A172 (cell line): ENCODE measurements at places on chromosomes 11 and 22.

- no peak for DNase-seq
Observed at GRCh38 chr22:37557321-37558001, 2.8 kb upstream of the CDC42EP1 start.

DNA sequence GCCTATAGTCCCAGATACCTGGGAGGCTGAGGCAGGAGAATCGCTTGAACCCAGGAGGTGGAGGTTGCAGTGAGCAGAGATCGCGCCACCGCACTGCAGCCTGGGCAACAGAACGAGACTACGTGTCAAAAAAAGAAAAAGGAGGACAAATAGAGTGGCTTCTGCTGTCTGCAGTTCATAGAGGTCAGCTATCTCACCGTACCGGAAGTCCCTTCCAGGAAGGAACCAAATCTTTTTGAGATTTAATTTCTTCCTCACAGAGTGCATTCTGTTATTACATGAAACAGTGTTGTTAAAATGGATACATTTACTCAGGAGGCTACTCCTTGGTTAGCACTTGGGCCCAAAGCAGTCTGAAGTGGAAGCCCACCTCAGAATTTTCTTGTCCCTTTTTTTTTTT lies 33.4 kb downstream of the FAM118A start:
- no peak for DNase-seq

- no peak for DNase-seq
Observed at GRCh38 chr22:24201681-24202614, 20.7 kb downstream of the SUSD2 start.

DNA sequence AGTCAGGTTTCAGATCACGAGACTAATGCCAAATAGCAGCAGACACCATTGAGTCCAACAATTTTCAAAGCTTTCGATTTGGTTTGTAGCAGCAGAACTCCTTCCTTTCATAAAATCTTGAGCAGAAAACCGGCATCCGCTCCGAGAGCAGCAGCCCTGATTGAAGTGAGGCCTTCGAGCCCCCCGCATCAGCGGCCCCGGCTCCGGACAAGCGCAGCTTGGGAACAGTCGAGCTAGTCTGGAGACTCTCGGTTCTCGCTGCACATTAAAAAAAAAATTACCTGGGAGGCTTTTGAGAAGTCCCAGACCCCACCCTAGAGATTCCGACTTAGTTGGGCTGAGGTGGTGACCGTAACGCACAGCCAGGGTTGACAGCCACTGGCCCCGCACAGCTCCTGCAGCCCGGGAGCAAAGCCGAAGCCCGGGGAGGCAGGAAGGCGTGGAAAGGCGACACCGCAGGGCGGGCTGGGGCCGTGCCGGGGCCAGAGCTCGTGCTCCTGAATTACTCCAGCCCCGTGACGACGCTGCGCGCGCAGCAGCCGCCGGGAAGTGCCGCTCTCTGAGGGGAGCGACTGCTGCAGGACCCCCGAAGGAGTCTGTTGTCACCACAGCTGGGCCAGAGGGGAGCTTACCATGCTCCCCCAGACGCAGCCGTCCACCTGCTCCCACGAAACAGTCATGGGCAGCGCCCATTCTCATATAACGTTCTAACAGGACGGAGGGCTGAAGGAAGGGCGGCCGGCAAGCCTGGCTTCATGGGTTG lies 57.8 kb downstream of the SPATA19 start:
- DNase-seq = no peak

GRCh38 chr11:121235057-121235456 lies 57.5 kb upstream of the SC5D start:
- no peak for DNase-seq

GRCh38 chr11:73176145-73176873 lies 34.2 kb upstream of the FCHSD2 start:
- DNase-seq = no peak

- DNase-seq = no peak
Observed at GRCh38 chr11:62673196-62673525, 1.1 kb upstream of the LBHD1 start.

DNA sequence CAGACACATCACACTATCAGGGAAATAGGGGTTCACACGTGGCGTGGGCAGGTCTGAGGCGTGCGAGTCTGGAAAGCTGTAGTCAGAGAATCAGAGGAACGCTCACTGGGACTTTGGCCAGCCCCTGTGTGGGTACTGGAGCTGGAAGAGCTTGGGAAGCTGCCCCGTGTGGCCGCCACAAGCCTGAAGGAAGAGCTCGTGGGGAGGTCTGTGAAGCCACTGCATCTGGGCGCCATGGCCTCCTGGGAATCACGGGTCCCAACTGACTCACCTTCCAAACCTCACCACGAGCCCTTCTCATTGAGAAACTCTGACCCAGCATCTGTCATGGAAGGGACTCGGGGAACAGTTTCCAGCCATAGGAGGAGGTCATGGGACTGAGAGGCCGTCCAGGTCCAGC lies 5.9 kb upstream of the MRGPRF start:
- no peak for DNase-seq

- DNase-seq = no peak
Observed at GRCh38 chr11:23585416-23586104, 725.3 kb upstream of the CCDC179 start.

GRCh38 chr11:69894648-69895047 lies 75.4 kb upstream of the FGF3 start:
- DNase-seq = no peak

DNA sequence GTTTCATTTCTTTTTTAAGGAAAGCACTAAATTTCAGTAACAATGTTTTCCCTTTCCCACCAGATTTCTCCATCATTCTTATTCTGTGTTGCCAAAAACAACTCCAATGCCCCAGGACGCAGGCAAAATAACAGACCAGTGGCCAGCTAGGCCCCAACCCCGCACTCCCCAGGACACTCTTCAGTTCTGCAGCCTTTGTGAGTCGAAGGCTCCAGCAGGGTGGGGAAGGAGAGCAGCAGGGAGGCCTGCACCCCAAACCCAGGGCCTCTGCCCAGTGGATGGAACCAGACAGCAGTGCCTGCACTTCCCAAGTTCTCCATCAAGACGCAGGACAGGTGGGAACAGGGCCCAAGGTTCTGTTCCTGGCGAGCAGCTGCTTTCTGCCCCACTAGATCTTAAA lies 34.4 kb downstream of the PPP2R1B start:
- no peak for DNase-seq

DNA sequence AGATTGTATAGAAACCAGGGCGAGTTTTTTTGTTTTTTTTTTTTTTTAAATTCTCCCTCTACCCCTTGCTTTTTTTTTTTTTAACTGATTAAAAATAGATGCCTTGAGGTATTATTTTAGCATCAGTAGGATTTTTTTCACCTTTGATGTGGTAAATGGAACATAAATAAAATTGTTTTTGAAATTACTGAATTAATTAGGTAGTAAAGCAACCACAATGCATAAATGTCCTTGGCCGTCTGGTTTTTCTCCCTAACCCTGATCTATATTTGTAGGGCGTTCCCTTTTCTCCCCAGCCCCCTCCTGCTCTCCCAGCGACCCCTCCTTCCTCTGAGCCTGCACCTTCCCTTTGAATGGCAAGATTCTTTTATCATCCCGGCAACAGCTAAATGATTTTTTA lies 107.8 kb downstream of the ZBTB16 start:
- no peak for DNase-seq

DNA sequence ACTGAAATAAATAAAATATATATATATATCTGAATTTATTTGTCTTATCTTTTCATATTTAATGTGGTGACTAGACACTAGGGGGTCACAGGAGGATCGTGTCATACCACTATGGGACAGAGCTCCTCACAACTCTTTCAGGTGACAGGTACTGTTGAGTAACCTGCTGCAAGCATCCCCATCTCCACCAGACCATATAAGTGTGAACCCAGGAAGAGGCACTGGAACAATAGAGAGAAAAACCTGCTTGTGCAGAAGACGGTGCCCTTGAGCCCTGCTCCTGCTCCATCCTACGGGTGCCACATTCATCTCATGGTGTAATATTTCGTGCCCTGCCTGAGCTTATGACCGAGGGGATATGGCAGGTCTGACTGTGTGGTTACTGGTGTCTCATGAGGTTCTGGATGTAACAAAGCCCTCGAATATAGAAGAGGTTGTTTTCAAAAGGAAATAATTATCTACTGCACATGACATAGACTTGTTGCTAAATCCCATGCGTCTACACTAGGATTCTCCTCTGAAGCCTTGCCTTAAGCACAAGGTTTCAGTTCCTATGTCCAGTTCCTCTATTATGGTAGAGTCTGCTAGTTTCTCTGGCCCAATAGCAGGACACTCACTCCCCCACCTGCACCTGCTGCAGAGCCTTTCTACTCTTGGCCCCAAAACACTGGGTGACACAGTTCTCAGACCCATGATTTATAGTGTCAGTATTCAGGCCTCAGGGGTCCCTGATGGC lies 70.4 kb downstream of the GGTLC2 start:
- no peak for DNase-seq

- no peak for DNase-seq
Observed at GRCh38 chr11:74321487-74322188, 10.2 kb upstream of the P4HA3 start.

- no peak for DNase-seq
Observed at GRCh38 chr22:17264321-17265052, 45.3 kb upstream of the ADA2 start.

- DNase-seq = no peak
Observed at GRCh38 chr11:19813158-19813879, 100.7 kb downstream of the NAV2 start.

- DNase-seq = no peak
Observed at GRCh38 chr11:94060401-94060800, 39.2 kb downstream of the HEPHL1 start.

GRCh38 chr11:5285703-5286340 lies 15.9 kb downstream of the OR51B4 start:
- DNase-seq = no peak

DNA sequence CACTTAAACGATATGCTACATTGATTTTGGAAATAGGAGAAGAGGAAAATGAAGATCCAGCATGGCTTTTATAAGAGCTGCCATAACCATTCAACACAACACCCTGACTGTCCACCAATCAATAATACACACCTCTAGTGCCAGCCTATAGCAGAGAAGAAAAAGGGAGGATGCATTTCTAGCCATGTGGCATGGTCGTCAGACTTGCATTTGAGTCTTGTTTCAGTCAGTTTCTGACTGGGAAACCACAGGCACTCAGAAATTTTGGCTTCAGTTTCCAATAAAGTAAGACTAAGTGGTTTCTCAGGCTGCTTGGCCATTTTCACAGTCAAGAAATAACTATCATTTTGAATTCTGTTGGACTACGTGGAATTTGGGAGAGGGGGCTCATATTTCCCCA lies 523.5 kb upstream of the LRRC4C start:
- DNase-seq = no peak

DNA sequence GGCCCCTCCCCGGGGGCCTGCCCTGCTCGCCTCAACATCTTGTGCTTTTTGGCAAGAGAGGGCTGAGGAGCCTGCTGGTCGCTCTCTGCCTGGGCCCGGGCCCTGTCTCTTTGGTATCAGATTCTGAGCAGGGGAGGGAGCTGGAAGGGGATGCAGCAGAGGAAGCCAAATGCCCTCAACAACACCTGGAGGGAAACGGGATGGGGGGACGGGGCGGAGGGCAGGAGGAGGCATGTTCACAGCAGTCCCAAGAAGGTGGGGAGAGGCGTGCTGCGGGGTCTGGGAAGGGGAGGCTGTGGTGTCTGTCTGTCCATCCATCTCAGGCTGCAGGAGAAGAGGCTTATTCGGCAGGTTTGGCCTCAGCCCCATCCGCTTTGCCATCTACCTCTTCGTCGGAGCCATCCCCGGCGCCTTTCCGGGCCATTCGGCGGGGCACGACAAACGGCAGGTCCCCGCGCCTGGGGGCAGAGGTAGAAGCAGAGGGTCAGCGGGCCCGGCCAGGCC lies 29.4 kb downstream of the APOL1 start:
- no peak for DNase-seq
